ENCODE measurements at places on chromosomes 16 and 17.

- DNase-seq = no peak
Observed at GRCh38 chr16:56625140-56625942, at the start of gene MT1E. MT1E (plus strand) TSS chr16:56625781; CDS start chr16:56625852, 71 bp downstream.

DNA sequence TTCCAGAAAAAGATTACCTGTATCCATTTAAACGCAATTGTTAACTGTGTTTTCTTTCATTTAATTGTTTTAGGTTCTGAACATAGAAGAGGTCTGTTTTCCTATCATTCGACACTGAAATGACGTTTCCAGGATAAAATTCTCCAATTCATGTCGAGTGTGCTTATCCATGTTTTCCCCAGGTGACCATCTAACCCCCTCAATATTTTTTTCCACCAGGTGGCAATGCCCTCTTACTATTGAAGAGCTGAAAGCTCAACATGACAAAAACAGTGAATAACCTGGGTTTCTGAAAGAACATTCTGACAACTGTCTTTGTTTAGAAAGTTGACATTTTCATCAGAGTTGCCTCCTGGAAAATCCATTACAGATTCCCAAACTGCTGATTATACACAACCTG lies 948.7 kb downstream of the KCNJ2 start:
- DNase-seq = no peak

GRCh38 chr17:5131146-5131715 lies 15.4 kb downstream of the USP6 start:
- no peak for DNase-seq

GRCh38 chr17:223723-224471 lies 42.4 kb upstream of the DOC2B start:
- DNase-seq = no peak

GRCh38 chr16:58127033-58127556 lies 2.1 kb downstream of the CFAP20 start:
- DNase-seq = no peak

GRCh38 chr17:34665150-34665806 lies 85.9 kb downstream of the TMEM132E start:
- no peak for DNase-seq

GRCh38 chr16:85757341-85757822 lies 6.5 kb upstream of the C16orf74 start:
- DNase-seq = no peak

GRCh38 chr17:32279891-32280716 lies 14.5 kb downstream of the RHBDL3 start:
- no peak for DNase-seq

- no peak for DNase-seq
Observed at GRCh38 chr16:89118361-89119165, 24.9 kb downstream of the ACSF3 start.

DNA sequence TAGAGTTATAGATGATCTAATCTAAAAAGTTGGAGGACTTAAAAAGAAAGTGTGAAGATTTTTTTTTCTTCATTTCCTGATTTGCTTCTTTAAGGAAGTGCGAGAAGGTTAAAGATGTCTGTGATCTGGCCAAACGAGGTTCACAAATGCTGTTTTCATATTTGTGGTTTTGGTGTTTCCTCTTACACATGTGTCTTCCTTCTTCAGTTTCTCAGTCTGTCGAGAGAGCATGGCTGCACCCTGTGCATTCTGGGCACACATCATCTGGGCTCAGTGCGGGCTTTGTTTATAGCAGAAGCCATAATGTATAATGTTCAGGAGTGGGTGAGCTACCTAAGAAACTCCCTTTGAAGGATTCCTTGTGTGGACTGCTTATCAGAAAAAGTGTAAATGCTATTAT lies 260.4 kb upstream of the TBX2 start:
- DNase-seq = no peak

DNA sequence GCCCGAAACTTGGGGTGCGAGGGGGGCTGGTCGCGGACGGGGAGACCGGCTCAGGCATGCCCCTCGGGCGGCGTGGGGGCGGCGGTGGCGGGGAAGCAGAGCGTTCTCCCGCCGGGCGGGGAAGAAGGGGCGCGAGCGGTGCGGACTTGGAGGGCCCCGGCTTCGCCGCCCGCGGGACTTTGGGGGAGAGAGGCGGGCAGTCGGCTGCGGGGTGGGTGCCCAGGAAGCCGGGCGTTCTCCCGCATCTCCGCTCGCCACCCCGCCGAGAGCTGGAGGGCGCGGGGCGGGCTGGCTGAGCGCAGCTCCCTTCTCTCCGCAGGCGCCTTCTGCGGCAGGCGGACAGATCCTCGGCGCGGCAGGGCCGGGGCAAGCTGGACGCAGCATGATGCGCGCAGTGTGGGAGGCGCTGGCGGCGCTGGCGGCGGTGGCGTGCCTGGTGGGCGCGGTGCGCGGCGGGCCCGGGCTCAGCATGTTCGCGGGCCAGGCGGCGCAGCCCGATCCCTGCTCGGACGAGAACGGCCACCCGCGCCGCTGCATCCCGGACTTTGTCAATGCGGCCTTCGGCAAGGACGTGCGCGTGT lies 772 bp downstream of the NTN1 start:
- DNase-seq = no peak

DNA sequence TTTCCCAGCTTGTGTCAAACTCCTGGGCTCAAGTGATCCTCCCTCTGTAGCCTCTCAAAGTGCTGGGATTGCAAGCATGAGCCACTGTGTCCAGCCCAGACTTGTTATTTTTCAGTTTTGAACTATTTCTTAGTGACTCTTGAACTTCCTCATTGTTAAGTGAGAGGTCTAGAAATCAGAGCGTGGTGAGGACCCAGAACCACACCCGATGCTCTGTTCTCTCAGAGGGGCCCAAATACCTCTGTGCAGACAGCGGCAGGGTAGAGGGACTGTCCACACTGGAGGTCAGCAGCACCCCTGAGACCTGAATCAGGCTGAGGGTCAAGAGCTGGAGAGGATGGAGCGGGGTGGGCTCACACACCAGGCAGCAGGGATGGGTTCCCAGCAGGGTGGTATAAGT lies 47.7 kb upstream of the MEAK7 start:
- DNase-seq = no peak

- DNase-seq = no peak
Observed at GRCh38 chr16:58814348-58814801, 80.3 kb upstream of the GOT2 start.

DNA sequence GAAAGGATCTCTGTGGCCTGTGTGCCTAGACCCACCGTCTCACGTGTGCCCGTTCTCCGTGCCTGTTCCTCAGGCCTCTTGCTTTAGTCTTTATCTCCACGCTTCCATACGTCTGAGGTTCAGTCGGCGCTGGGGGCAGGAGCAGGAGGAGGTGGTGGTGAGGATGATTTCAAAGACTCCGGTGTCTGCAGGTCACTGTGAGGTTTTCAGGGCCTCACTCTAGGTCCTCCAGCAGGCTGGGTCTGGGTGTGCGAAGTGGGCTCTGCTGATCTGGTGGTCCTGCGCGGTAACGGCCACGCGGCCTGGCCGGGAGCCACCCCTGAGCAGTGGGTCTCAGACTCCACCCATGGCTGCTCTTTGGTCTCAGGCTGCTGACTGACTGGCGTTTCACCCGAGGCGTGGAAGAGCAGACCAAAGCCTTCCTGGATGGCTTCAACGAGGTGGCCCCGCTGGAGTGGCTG lies 14.4 kb upstream of the CLEC18A start:
- no peak for DNase-seq

GRCh38 chr16:12728469-12728868 lies 75.2 kb downstream of the CPPED1 start:
- DNase-seq = no peak

DNA sequence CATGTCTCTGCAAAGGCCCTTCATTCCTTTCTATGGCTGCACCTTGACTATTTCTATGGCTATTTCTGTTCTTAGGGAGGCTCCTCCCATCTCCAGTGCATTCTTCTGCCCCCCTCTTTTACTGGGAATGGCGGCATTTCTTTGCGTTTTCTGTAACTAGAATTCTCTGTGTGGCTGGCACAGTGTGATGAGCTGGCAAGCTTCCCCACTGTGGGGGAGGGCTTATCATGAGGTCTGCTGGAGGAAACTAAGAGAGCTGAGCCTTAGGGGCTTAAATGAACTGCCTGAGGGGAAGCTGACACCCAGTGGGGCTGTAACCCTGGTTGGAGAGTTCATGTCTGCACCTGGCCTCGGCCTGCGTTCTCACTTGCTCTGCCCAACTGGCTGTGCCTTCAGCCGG lies 1.5 kb upstream of the CARD14 start:
- no peak for DNase-seq

GRCh38 chr17:31488264-31488981 lies 96.9 kb downstream of the RAB11FIP4 start:
- DNase-seq = no peak

DNA sequence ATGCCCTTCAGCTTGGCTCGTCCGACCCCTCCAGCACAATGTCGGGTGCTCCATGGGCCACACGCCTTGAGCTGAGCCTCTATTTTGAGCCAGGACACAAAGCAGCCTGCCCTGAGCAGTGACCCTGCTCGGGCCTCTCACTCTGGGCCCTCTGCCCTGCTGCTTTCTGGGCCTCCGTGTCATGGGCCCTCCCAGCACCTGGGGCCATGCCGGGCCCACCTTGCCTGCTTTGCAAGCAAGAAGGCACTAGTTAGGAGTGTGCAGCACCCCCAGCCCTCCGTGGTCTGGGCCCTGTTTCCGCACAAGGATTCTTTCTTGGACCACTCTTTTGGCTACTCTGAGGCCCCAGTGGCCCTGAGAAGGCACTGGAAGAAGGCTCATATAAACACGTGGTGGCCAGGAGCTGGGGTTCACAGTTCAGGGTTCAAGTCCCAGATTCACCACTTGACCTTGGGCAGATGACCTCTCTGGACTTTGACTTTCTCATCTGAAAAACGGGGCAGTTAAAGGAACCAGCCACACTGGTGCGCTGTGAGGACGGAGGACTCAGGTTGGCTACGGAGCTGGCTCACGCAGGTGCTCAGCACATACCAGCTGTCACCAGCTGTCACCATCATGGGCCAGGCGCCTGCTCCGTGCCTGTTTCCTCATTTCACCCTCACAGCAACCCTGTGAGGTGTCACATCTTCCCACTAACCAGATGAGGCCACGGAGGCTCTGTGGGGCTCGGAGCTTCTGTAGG lies 166.0 kb upstream of the GSE1 start:
- no peak for DNase-seq

GRCh38 chr17:36613155-36613554 lies 11.8 kb downstream of the MRM1 start:
- no peak for DNase-seq

GRCh38 chr16:24054741-24055491 lies 201.2 kb upstream of the CACNG3 start:
- DNase-seq = no peak

DNA sequence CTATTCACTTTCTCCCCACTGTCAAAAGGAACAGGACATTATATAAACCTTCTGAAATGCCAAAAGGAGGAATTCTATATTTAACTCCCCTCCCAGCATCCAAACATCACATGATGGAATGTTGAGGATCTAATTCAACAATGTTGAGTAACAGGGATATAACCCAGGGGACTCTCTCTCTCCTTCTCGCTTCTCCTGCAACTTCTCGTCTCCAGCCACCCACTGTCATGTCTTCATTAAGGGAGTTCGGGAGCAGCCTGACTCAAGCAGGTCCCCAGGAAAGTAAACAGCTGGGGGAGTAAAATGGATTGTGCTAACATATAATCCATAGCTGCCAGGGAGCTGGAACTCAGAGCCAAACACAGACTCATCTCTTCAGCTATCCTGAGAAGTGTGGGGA lies 51.7 kb downstream of the GRIN2A start:
- no peak for DNase-seq

DNA sequence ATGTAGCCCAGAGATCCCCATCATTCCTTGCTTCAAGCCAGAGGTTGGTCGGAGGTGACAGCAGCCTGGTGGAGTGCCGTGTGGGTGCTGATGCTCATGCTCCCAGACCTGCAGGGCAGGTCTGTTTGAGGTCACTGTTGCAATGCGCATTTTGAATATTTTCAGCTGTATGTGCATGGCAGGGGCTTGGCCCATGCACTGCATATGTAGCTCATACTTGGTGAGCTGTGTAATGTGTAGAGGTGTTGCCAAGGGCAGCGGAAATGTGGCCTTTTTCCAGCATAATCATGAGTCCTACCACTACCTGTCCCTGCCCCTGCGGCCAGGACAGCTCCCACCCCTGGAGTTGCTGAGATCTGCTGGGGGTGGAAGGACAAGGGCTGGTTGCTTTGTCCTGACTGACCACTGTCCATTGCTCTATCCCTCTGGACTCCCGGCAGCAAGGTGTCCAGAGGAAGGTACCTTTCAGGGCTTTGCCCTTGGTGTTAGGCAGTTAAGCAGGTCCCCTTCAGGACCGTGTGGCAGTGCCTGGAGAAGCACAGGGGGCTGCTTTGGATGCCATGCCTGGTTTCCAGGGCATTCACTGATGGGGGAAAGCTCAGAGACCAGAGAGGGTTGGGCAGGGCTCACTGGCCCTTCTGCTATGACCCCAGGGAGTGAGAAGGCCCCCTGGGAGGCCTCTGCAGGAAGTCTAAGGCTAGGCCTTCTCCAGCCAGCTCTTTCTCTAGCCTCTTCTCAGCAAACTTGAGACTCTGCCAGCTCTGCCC lies 215.2 kb downstream of the NTN1 start:
- no peak for DNase-seq

DNA sequence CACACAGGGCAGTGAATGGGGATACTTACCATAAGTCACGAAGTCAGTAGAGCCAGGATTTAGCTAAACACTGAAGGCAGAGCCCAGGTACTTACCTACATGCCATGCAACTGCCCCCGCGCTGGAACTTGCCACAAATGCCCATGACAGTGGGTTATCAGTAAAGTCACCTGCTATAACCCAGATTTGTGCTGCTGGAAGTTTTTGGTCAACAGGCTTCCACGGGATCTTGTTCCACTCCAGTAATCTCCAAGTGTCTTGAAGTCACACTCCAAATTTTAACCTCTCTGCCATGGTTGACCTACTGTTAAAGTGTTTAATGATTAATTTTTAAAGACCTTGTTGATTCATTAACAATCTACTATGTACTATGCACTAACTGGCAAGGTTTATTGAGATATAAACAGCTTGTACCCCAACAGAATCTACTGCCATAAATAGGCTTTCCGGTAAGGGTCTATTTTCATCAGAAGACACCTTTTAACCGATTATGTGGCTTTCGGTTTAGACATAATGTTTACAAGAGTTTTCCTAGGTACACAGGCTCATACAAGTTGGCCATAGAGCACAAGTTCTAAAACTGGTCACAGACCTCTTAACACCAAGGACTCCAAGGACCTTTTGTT lies 6.3 kb upstream of the SLC5A11 start:
- no peak for DNase-seq

DNA sequence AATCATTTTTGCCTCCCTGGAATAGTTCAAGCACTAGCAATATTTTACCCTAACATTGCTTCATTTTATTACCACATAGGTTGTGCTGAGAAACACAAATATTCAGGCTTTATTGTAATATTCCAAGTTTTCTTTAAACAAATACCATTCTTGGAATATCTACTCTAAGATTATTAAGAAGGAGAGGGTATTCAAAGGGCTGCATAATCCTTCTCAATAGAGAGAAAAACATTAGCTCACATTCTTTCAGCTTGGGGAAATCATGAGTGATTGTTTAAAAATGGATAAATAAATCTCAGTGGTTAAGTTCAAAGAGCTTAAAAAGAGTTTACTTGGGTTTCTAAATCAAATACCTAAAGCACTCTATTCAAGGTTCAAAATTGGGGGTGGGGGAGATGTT lies 111.9 kb upstream of the CORO6 start:
- no peak for DNase-seq

GRCh38 chr17:68542698-68543463 lies 30.7 kb downstream of the PRKAR1A start:
- no peak for DNase-seq

Data from stimulated activated CD4-positive, alpha-beta T cell treated with anti-CD3 and anti-CD28 coated beads, Interleukin-1b, Interleukin-23, amount 100 ng/mL, for 1 hour (primary cell).